ENCODE measurements at places on chromosomes 16 and 17.

DNA sequence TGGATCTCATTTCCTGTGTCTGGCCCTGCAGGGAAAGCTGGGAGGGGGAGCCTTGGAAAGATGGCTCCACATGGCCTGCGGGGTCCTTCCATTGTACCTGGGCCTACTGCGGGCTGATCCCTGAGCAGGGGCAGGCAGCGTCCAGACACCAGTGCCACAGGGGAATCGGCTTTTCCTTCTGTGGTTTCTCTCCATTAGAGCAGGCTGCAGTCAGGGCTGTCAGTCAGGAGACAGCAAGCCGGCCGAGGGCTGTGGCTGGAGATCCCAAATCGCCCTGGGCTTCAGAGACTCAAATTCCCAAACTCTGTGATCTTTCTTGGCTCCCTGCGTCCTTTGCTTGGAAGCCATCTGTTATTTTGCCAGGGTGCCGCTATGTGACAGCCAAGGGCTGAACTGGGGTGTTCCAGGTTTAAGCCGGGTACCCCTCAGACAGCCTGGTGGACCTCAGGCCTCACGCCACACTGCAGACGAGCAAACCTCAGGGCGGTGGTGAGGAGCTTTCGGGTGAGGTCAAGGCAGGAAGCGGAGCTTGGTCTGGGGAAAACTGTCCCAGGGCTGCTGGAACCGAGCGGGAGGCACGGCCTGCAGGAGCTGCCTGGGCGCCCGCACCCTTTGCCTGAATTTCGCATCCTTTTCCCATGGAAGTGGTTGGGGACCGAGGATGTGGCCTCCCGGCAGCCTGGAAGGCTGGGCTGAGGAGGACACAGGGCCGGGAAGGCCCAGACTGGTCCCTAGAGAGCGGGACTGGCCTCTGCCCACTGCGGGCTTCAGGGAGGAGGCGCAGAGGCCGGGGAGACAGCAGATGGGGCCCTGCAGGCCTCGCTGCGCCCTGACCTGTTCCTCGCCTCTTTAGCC, 1.5 kb upstream of the CPNE7 start:
- DNase-seq, result no peak

DNA sequence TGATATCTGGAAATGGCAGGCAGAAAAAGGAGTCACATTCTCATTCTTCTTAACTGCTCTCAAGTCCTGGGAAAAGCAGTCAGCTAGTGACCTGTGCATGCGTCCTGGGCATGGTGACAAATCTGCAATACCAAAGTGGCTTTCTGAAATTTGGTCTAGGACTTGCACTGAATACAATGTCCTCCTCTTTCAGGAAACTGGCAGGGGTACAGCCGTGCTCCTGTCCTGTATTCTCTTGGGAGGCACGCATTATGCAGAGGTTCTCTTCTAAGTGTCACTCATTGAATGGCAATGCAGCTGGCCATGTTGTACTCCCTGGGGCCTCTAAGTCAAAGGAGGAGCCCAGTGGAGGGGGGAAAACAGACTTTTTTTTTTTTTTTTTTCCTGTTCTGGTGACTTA, 10.6 kb downstream of the PHF12 start:
- DNase-seq, result no peak

DNA sequence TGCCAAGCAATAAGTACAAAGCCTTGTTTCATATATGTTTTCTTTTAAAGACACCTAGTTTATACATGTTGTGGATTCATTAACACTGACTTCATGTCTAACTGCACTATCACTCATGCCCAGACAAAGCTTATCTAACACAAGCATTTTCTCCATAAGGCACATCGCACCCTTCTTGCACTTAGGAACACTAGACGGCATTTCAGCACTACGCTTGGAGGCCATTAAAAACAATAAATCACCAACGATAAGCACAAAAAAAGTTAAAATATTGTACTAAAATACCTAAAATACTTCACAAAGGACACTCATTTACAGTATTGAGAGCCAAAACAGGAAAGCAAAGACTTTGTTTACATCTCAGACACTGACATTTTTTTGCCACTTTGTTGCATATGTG, 39.0 kb upstream of the TEKT3 start:
- DNase-seq, result no peak

GRCh38 chr16:21727344-21727743, 63.6 kb downstream of the OTOA start:
- peak; percentile 3 for DNase-seq

GRCh38 chr17:1645207-1646171, at the start of gene SCARF1:
Gene SCARF1 (minus strand): TSS chr17:1645732. CDS start chr17:1645697, 35 bp downstream.
- no peak for DNase-seq

GRCh38 chr17:83194186-83194561, 114.8 kb downstream of the METRNL start:
- DNase-seq, result no peak

GRCh38 chr16:70679671-70680494, 6.0 kb downstream of the MTSS2 start:
- DNase-seq, result no peak

- DNase-seq, result no peak
Measured at GRCh38 chr17:35514564-35514963, 22.9 kb downstream of the SLFN12L start.

DNA sequence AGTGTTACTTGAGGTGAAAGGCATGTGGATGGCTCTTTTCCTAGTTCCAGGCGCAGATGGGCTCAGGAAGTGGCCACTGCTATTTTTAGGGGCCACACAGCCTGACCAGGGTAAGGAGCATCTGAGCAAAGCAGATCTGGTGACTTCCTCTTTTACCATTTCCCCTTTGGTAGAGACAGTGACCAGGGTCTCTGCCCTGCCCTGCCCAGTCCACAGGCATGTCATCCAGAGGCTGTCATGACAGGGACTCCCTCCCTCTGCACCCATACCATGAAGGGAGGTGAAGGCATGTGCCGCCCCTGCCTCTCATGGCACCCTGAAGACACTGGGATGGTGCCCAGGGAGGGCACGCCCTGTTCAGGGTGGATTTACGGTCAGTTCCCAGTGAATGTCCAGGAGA, 2.2 kb downstream of the PLA2G15 start:
- no peak for DNase-seq

- no peak for DNase-seq
Measured at GRCh38 chr17:15422392-15422965, 44.9 kb downstream of the CDRT4 start.

- peak; percentile 9 for DNase-seq
Measured at GRCh38 chr16:50842589-50842988, 100.7 kb downstream of the CYLD start.

DNA sequence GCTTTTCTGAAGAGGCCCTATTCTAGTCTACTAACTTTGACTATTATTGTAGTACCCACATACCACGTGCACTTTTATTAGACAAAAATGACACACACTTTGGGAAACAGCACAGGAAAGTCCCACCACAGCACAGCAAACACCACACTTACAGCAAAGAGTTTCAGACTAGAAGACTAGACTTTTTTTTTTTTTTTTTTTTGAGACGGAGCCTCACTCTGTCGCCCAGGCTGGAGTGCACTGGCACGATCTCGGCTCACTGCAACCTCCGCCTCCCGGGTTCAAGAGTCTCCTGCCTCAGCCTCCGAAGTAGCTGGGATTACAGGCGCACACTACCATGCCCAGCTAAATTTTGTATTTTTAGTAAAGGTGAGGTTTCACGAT, 20.1 kb downstream of the YWHAE start:
- DNase-seq, result no peak

GRCh38 chr17:51279183-51279582, 18.8 kb downstream of the UTP18 start:
- DNase-seq, result no peak

DNA sequence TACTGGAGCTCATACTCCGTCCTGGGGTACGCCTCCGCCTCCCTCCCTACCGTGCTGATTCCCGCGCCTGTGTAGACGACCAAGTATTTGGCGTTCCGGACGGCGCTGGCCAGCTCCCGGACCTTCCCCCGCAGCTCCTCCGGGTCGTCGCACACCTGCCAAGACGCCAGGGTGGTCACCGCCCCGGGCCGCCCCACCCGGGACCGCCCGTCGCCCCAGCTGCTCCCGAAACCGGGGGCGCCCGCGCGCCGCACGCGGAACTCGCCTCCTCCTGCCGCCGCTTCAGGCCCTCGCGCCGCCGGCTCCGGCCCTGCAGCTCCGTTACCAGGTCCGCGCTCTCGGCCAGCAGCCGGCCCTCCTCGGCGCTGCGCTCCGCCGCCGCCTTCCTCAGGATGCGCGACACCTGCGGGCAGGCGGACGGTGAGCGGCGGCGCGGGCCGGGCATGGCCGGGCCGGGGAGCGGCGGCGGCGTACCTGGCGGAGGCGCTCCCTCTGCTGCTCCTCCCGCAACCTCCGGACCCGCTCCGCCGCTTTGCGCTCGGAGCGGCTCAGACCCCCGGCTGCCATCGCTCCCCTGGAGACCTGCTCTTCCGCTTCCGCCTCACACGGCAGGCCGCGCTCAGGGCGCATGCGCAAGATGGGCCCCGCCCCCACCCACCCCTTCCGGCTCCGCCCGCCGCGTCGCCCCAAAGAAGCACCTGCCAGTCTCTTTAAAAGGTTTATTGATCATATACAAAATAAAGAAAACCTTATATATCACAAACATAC, at the start of gene SIRT7:
Gene SIRT7, minus strand, starts transcription at position 612 of the 768 bp plus-strand sequence. Its CDS starts 45 bp downstream, at position 567.
- peak; percentile 66 for DNase-seq

GRCh38 chr17:34261568-34262337, 6.7 kb downstream of the CCL2 start:
- DNase-seq, result no peak

DNA sequence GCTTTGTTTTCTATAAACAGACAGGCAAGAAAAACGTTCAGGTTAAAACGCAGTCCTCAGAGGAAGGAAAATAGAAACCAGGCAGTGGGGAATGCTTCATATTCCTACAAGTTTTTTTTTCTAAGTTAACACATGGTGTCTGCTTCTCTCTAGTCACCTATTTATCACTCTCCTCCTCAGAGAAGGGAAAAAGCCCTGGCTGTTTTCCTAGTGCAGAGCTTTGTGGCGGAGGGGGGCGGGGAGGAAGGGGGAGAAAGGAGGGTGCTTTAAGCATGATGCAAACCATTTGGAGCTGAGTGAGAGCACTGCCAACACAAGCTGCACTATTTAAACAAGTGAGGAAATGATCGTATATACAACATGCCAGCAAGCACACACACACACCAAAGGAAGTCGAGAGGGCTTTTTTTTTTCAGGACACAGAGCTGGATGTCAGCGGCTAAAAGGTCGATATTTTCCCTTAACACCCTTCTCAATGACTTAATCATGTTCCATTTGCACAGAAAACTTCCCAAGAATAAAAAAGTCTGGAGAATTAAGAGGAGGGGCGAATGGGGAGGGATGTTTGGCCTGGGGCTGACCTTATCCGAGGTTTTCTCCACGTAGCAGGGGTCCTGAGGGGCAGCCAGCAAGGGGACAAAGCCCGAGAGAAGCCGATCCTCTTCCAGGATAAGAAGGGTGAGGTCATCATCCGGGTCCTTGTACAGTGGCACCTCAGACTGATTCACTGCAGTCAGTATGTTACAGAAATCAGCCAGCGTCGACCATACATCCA, 117.4 kb downstream of the HIC1 start:
- DNase-seq, result no peak

DNA sequence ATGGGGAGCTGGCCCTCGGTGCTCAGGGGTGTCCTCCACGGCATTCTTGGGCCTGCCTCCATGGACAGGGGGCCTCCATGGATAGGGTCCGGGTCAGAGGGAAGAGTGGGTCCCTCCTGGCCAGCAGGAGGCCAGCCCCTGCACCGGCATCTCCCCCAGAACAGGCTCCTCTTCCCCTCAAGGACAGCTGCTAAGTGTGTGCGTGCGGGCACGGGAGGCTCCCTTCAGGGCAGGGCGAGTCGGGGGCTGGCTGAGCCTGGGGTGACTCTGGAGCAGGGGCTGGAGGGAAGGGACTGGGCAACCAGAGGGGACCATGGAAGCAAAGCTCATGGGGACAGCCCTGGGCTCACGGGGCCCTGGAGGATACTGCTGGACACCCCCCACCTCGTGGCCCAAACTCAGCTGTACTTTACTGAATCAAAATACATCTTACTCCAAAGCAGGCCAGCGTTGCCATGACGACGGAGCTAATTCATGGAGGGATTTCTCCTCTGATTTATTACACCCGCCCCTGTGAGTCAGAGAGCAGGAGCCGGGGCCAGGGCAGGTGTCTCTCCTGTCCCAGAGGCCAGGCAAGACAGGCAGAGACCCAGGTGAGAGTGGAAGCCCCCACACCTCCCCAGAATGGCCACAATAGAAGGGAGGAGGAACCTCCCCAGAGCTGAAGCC, 2.1 kb downstream of the CASKIN1 start:
- DNase-seq, result no peak

DNA sequence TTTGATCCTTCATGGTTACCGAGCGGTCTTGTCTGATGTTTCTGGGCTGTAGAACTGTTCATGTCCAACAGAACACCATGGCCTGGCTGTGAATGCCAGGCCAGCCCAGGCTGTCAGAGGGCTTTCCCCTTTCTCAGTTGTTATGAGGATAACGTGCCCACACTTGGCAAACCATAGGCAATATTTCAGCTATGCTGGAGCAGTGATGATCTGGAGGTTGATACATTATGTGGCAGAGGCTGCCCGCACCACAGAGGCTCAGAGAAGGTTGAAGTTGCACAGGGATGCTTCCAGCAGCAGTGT, 92.9 kb downstream of the C16orf78 start:
- DNase-seq, result no peak

- DNase-seq, result no peak
Measured at GRCh38 chr17:75151930-75152329, 2.4 kb downstream of the JPT1 start.

GRCh38 chr17:6443692-6444570, at the start of gene PIMREG:
Gene PIMREG (plus strand): TSS chr17:6444455. CDS start chr17:6445111, 656 bp downstream.
- DNase-seq, result peak; percentile 92

- DNase-seq, result no peak
Measured at GRCh38 chr16:85856079-85856478, 42.9 kb upstream of the IRF8 start.

DNA sequence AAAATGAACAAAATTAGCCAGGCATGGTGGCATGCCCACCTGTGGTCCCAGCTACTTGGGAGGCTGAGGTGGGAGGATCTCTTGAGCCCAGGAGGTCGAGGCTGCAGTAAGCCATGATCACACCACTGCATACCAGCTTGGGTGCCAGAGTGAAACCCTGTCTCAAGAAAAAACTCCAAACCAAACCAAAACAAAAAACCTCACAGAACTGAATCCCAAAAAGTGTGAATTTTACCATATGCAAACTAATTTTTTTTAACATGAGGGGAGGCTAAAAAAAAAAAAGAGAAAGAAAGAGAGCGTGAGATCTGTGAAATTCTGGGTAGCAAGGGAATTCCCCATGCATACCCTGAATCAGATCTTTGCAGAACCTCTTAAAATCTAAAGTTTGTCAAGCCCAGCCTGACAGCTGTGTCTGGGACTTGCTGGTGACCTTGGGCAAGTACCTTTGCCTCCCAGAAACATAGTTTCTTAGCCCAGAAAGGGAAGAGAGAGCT, 17.1 kb upstream of the CDH1 start:
- DNase-seq, result no peak
